Stimulated activated CD8-positive, alpha-beta memory T cell treated with anti-CD3 and anti-CD28 coated beads, Interleukin-4, amount 100 ng/mL, for 4 hours (primary cell): ENCODE measurements at places on chromosomes 1 and 21.

DNA sequence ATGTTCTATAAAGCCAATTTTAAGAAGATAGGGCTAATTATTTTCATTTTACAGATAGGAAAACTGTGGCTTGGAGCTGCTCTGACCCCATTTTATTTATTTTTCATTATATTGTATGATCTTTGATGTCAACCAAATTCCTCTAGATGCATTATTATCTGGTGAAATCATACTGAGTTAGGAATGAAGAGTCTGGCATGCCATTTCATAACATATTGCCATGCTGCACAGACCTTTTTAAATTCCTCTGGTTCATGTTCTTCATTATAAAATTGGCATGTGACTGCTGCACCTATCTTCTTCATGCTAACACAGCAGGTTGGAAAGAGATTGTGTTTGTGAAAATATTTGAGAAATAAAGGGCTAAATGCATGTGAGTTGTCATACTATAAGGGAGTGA, 12.7 kb downstream of the PRRX1 start:
- no peak for DNase-seq

- no peak for DNase-seq
Measured at GRCh38 chr21:43303275-43304178, 123.4 kb downstream of the SIK1 start.

DNA sequence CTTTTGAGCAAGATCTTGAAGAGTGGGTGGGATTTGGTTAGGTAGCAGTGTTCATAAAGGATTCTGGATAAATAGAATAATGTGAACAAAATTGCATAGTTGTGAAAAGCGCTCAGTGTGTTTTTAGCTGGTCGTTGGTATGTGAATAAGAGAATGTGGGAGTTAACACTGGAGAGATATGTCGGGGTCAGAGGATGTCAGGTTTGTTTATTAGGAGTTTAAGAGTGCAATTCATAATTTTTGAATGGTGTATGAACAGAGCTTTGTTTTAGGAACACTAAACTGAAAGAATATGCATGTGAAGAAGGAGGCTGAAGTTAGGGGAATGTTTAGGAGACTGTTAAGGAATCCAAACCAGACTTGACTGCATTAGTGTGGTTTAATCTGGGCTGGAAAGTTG, 9.4 kb downstream of the USP16 start:
- no peak for DNase-seq

DNA sequence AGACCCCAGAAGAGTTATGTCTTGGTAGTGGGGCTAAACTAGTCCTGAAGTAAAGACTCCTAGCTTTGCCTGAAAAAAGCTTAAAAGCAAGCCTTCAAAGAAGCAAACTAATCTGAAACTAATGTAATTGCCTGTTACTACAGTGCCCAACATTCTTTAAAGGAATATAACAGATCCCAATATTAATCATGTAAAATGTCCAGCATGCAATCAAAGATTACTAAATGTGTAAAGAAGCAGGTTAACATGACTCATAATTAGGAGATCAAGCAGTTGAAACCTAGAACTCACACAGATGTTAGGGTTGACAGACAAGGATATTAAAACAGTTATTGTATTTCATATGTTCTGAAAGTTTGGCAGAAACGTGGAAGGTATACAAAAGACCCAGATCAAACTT, 17.8 kb downstream of the DYRK1A start:
- no peak for DNase-seq
